ENCODE measurements at places on chromosomes 1 and 21.

DNA sequence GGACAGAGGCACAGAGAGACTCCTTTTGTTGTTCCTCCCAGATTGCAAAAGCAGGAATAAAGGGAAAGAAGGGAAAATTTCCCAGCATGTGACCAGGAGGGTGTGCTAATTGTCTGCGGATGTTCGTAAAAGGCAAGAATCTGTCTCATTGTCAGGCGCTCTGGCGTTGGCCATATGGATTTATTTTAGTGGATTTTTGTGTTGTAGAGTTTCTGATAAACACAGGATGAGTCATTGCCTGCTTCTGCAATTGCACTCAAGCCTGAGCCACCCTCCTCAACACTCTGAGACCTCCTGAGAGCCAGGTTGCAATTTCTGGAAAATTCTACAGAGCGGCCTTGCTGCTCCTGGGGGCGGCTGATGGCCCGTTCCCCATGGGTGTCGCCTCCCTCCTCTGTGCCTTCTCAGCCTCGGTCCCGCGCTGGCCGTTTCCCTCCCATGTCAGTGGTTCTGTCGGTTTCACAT lies 227.7 kb downstream of the KAZN start:
- no peak for DNase-seq

GRCh38 chr1:34358636-34359035 lies 181.9 kb downstream of the C1orf94 start:
- DNase-seq = no peak

GRCh38 chr1:166307261-166308188 lies 140.7 kb upstream of the FAM78B start:
- no peak for DNase-seq

DNA sequence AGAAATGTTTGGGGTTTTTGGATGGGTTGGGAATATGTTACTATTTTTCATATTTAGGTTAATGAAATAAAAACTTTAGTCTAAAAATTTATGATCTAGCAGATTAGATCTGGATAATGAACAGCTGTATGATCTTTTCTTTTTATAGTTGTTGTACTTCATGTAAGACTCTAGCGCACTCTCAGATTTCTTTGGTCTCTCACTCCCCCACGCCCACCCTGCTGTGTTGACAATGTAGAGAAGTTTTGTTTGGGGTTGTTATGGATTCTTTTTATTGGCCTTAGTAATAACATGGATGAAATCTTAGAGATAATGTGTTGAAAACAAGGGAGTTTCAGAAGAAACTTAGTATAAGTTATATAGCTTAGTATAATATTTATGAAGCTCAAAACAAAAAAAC lies 5.5 kb downstream of the KLF18 start:
- no peak for DNase-seq

- no peak for DNase-seq
Observed at GRCh38 chr1:156592910-156593660, 1.5 kb downstream of the NAXE start.

DNA sequence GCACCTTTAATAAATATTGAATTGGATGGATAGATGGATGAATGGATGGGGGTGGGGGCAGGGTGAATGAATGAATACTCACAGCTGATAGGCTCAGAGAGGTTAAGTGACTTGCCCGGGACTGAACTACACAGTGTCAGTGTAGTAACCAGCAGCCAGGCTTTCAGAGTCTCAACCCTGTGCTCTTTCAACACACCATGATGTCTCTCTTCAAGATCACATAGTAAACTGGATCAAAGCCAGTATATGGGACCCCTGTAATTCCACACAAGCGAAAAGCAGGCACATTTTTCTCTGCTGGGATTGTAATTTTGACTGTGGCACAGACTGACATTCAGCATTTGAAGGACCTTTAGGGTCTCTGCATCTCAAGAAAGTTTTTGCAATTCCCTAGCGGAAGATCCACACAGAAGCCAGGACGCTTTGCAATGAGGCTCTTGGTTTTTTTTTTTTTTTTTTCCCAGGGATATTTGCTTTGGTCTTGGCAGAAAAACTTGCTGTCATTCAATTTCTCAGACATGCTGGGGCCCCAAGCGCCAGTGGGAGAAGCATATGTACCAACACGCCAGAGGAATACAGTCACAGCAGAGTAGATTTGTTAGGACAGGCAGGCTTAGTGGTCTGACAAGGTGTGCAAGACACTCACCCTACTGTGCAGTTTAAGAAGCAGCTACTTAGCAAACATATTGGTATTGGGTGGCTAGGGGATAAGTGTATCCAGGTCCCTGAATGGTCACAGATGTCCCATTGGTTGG lies 213.1 kb upstream of the CAMK1G start:
- no peak for DNase-seq

GRCh38 chr1:17633654-17634053 lies 94.2 kb downstream of the ARHGEF10L start:
- DNase-seq = no peak

GRCh38 chr1:29180497-29181412 lies 945 bp downstream of the SRSF4 start:
- no peak for DNase-seq

DNA sequence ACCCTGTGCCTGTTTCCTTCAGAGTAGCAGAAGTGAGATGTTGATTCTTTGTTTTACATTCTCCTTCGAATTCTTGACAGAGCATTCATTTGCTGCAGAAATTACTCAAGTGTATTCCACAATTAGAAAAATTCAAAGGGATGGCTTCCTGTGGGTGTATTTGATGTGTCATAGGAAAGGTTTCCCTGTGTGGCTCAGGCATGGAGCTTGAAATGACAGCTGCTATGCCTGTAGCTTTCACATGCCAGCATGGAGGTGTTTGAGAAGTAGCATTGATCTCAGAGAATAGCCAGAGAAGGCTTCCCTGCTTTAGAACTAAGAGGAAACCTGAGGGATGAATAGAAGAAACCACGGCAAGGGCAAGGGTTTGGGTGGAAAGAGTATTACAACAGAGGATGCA lies 317.2 kb upstream of the DEPDC1 start:
- DNase-seq = no peak

Measured in stimulated activated CD8-positive, alpha-beta memory T cell treated with anti-CD3 and anti-CD28 coated beads, Interleukin-2, amount 100 ng/mL, for 1 hour (primary cell).